ENCODE measurements at places on chromosomes 1 and 21. TPM values are rescaled to one million over a fixed set of nuclear protein-coding genes. Genes with fewer than 3 reads are reported as not detected.

The AUNIP gene
- total RNA-seq: 3.2 TPM

The KCNH1 gene
- not detected for total RNA-seq

The OR2T11 gene
- not detected for total RNA-seq

The POU2F1 gene
- 4.2 TPM for total RNA-seq

The TMEM51 gene
- total RNA-seq: 13.4 TPM

The CA6 gene
- not detected for total RNA-seq

The OVAAL gene
- total RNA-seq: not detected

The UQCRHL gene
- 0.76 TPM for total RNA-seq

The RAB25 gene
- not detected for total RNA-seq

The GFI1 gene
- not detected for total RNA-seq

The HES5 gene
- total RNA-seq: 0.13 TPM

DNA sequence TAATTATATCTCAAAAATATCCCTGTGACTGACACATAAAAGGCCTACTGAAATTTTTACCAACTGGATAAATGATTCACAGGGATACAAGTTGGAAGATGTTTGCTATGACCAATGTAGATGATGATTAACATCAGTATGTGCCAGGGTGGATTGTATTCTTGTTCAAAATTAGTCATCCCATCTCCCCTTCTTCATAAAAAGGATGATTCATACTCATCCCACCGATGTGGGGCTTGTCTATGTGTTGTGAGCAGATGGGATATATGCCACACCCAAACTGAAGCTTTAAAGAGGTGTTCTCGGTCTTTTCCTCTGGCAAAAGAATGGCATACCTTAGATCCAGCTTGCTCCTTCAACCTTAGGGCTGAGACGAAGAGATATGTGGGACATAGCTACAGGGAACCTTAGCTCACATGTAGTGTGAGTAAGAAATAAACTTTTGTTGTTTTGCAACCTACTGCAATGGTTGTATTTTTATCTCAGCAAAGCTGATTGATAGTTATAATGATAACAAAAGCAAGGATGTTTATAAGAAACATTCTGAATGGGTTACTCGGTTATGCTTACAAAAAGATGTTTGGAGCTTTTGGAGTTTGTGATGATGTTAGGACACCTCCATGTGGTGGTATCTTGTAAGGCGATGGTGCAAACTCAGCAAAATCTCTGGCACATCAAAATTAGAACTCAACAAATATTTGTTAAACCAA is 29.4 kb downstream of the SPATA17 start:
- peak; percentile 30 for DNase-seq

GRCh38 chr21:46425571-46425970 is 33.1 kb upstream of the DIP2A start:
- DNase-seq: no peak

GRCh38 chr1:165327538-165327937 is 29.0 kb downstream of the LMX1A start:
- no peak for DNase-seq

DNA sequence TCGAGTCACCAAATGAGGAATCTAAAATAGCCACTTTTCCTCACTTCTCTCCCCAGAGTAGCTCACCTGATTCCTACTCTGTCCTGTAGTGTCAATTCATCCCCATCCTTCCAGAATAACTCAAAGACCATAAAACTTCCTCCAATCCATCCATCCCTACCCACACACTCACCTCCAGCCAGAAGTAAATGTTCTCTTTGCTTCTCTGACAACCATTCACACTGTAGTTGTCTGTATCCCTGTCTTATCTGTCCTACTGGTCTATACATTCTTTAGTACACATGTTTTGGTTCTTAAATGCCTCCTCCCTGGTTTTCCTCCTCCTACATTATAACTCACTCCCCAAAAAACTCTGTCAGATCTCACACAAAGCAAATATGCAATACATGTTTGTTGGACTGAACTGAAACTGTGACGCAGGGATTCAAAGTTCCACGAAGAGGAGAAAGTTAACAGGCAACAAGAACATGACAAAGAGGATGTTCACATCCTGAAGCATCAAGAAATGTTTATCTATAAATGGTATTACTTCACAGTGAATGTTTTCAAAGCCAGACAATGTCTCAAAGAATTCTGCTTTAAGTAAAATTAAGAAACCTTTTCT is 11.0 kb downstream of the TP53BP2 start:
- DNase-seq: peak; percentile 57

- no peak for DNase-seq
Measured at GRCh38 chr1:96641282-96641681, 80.3 kb upstream of the PTBP2 start.

DNA sequence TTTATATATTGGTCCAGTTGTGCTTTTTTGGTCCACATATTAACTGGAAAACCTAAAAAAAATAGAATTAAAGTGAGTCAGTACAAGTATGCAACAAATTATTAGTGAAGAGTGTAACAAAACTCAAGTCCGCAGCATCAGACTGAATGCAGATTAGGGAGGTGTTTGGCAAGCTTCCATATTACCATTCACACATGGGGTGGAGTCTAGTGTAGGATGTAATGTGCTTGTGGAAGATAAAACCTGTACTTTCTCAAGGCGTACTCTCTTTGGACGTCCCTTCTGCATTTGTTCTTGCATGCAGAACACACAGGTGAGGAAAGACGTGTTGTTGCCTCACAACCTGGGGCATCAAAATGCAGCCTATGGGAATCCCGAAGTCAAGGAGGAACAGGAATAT is 668.7 kb downstream of the MRPL39 start:
- DNase-seq: no peak

- DNase-seq: no peak
Measured at GRCh38 chr1:30754684-30755171, 2.8 kb downstream of the LAPTM5 start.

- no peak for DNase-seq
Measured at GRCh38 chr1:177959811-177960515, 9.9 kb downstream of the SEC16B start.

DNA sequence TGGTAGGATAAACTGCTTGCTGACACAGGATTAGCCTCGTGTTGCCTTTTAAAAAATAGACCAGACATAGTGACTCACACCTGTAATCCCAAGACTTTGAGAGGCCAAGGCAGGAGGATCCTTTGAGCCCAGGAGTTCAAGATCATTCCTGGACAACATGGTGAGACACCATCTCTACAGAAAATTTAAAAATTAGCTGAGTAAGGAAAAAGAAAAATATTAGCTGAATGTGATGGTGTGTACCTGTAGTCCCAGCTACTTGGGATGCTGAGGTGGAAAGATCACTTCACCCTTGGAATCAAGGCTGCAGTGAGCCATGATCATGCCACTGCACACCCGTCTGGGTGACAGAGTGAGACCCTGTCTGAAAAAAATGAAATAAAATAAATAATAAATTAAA is 82.0 kb downstream of the ETS2 start:
- DNase-seq: no peak

DNA sequence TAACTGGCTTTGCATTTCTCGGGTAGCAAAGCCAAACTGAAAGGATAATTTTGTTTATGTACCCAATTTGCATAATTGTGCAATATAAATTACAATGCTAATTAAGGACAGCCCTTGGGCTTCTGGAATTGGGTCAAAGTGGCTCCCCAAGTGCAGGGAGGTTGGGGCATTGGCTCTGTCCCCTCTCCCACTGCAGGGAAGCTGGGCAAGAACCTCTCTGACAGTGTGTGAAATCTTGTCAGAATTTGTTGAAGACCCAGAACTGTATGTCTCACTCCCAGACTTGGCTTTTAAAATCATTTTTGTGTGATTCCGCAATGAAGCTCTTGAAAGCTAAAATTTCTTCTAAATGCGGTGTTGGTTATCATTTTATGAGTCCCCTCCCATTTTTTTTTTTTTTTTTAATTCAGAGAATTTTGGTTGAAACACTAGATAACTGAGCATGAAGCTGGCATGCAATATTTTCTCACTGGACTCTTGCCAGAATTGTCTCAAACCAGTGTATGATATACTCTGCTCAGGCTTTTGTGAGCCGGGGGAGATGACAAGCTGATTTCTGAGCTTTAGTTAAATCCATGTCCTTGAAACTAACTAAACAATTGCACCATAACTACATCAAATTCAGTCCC is 878.9 kb upstream of the CXADR start:
- DNase-seq: no peak

- DNase-seq: peak; percentile 83
Measured at GRCh38 chr1:154423304-154423987, 18.3 kb downstream of the IL6R start.

DNA sequence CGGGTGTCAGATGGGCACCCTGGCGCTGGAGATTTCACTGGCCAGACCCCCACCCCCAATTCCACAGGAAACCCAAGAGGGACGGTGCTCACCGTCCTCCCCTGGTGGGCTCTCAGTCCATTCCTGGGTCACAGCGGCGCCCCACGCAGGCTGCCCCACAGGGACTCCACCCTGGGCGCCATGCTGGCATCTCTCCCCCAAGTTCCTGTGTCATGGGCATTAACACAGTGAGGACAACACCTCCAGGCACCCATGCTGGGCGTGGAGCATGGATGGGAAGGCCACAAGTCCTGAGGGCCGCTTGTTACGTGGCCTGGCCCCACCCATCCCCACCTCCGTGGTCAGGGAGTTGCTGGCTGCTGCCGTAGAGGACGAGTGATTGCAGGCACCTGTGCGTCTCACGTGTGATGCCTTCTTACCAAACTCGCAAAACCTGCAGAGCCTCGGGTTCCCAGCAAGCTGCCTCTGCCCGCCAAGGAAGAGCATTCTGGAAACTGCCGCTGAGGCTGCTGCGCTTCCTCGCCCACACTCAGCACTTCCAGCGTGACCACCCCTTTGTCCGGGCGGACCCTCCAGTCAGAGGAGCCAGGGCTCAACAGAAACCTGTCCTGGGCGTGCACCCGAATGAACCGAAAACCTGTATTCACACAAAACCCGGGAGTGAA is 60.3 kb downstream of the SLX9 start:
- DNase-seq: no peak

GRCh38 chr1:100736324-100736723 is 16.8 kb downstream of the VCAM1 start:
- no peak for DNase-seq

DNA sequence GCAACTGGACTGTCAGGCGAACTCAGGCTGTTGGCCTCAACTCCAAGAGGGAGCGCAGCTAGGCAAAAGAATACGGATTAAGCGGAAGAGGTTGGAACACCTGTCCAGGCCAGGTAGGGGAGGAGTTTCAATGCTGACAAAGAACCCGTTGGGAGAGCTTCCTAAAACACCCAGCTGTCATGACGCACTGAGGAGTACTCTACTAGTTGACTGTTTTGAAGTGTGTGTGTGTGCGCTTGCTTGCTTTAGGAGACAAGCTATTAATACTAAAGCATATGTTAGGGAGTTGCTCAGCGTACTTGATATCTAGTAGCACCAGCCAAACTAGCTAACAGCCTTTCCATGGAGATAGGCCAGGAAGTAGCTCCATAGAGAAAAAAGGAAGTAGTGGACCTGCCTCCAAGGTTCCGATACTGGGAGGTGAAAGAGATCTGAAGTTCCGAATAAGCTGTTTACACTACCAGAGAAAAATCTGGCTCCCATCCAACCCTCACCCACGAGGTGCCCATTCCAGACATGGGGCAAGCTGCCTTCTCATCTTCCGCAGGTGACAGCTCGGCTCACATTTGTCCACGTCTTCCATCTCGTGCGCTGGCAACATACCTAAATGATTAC is 974 bp upstream of the FNBP1L start:
- peak; percentile 32 for DNase-seq

GRCh38 chr1:43986712-43987111 is 4.7 kb upstream of the CCDC24 start:
- no peak for DNase-seq

GRCh38 chr1:16348414-16349182 is 3.7 kb downstream of the FBXO42 start:
- peak; percentile 49 for DNase-seq

GRCh38 chr1:217425422-217425821 is 205.5 kb downstream of the GPATCH2 start:
- no peak for DNase-seq

- DNase-seq: peak; percentile 64
Measured at GRCh38 chr1:20100632-20101355, 18.5 kb downstream of the PLA2G2D start.

DNA sequence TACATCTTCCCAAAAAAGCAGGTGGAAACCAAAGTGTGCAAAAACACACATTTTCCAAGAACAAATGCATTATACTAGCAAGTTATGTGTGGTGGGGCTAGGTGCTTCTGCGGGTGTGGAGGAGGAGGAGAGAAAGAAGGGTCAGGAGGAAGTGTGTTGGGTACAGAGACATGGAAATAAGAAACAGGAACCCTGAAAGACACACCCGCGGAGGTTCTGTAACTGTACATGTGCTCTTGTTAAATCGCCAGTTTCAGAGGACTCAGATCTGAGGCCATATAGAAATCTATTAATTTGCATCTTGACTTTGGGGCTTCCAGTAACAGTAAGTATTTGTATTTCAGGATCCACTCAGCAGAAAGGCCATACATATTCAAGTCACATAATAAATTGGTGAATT is 30.9 kb downstream of the ERG start:
- DNase-seq: no peak

GRCh38 chr1:81113688-81114087 is 687.0 kb upstream of the ADGRL2 start:
- no peak for DNase-seq

- DNase-seq: no peak
Measured at GRCh38 chr1:22239378-22239777, 96.5 kb upstream of the WNT4 start.

- DNase-seq: no peak
Measured at GRCh38 chr1:21365036-21365435, 74.8 kb upstream of the ECE1 start.

DNA sequence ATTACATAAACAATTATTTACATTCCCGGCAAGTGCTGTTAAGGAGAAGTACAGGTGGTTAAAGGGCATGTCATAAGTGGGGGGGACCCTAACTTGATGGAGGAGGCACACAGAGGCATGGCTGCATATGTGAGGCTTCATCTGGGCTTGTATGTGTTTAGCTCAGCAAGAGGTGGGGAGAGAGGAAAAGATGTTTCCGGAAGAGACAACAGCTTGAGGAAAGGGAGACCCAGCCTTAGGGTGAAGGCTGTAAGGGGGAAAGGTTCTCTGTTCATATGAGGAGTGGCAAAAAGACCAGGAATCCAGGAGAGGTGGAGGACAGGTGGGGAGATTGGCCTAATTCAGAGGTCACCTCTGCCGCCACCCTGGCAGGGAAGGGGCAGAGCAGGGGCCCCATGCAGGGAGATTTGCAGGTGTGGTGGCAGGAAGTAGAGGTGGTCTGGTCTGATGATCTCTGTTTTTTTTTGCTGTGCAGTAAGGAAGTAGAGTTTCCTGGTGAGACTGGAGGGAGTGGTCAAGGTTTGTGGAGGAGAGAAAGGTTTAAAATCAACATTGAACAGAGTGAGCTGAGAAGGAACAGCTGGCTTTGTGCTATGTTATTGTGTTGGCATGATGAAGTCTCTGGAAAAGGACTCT is 9.0 kb downstream of the TRAF5 start:
- no peak for DNase-seq

DNA sequence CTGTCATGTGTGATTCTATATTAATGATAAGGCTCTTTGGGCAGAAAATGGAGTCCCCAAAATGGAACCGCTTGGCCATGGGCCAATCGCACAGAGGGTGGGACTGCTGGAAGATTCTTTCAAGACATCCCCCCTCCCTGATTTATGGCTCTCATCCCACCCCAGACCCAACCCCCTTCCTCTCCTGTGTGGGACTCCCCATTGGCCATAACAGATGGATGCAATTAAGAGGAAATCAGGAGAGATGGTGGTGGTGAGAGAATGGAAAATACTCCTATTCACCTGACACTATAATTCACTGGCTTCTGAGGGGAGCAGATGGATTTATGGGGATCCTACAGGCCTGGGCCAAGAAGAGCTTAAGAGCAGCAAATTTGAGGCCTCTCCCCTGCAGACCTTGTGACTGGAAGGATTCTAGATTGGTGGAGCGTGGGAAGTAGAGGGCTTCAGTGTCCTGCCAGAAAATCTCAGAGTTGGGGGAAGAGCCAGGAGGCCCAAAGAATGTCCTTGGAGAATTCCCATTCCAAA is 1.7 kb downstream of the IGFN1 start:
- no peak for DNase-seq
